ENCODE measurements at places on chromosomes 5 and 9. TPM values are rescaled to one million over a fixed set of nuclear protein-coding genes. Genes with fewer than 3 reads are reported as not detected.

- DNase-seq = no peak
These were observed 319.2 kb downstream of the IRX2 start for GRCh38 chr5:2432076-2432920.

- DNase-seq = peak; percentile 37
These were observed 195.8 kb downstream of the CACNA1B start for GRCh38 chr9:138073408-138073807.

The TMOD1 gene
- not detected for total RNA-seq

DNA sequence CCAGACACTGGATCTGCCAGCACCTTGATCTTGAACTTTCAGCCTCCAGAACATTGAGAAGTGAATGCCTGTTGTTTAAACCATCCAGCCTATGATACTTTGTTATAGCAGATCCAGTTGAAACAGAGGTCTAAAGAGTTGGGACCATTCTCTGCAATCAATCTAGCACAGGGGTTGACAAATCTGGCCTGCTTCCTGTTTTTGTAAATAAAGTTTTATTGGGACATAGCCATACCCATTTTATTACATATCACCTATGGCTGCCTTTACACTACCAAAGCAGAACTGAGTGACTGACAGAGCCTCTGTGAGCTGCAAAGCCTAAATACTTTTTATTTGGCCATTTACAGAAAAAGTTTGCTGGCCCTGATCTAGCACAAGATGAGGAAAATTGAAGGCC is 62.0 kb downstream of the BARX1 start:
- no peak for DNase-seq

GRCh38 chr9:94843134-94843533 is 116.6 kb downstream of the AOPEP start:
- DNase-seq = no peak

- no peak for DNase-seq
These were observed 267.5 kb downstream of the NR3C1 start for GRCh38 chr5:143135832-143136551.

DNA sequence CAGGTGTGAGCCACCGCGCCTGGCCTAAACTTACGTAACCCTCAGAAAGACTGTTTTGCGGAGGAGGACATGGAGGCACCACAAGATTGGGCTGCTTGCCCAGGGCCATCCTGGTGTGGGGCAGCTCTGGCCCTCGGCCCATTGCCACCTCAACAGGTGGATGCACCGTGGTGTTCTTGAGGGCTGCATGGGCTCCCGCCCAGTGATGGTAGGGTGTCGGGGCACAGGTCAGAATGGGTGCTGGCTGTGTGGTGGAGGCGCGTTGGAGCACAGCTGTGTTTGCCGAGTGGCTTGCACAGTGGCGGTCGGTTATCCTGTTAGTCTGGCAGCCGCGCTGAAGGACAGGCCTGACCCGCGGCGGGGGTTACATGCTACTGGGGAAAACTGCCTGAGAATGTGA is 196.9 kb downstream of the CACNA1B start:
- no peak for DNase-seq

DNA sequence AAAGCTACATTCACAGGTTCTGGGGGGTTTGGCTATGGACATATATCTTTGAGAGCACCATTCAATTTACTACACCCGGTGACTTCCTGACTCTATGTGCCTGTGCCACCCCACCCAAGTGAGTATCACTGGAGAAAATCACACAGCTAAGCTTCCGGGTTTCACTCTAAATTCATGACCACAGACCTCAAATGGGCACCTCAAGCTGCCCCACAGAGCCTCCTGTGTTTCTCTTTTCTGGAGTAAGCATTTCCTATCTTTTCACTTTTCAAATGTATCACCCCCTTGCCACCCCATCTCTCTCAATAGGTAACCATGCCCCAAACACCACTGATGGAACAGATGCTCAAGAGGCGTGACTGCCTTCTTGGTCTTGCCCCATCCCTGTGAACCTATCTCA is 49.2 kb upstream of the NEK6 start:
- DNase-seq = no peak

DNA sequence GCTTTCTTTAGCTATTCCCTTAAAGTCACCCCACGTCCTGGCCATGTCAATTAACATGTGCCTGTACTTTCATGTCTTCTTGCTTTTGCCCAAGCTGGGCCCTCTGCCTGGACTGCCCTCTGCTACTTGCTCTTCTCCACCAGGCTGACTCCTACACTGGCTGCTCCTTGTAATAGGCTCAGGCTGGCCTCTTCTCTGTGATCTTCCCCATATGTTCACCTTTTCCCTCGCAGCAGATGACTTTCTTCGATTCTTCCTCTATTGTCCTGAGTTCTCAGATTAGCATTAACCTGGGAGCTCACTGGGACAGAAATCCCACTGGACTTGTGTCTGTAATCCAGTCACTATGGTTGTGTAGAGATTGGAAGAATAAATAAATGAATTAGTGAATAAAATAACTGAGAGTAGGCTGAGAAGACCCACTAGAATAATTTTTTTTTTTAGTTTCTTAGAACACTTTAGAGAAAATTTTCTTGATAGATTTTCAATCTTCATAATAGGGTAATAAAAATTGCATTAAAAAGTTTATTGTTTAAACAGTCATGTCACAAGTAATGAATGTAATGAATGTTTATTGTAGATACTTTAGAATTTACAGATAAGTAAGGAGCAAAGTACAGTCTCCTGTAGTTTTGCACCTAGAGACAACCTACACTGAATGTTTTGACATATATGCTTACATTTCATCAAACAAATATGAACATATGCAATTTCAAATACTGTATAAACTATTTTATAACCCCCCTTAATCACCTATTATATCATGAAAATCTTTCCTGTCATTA is 47.4 kb upstream of the TNFSF15 start:
- DNase-seq = no peak

The AHRR gene
- total RNA-seq = 17.8 TPM

DNA sequence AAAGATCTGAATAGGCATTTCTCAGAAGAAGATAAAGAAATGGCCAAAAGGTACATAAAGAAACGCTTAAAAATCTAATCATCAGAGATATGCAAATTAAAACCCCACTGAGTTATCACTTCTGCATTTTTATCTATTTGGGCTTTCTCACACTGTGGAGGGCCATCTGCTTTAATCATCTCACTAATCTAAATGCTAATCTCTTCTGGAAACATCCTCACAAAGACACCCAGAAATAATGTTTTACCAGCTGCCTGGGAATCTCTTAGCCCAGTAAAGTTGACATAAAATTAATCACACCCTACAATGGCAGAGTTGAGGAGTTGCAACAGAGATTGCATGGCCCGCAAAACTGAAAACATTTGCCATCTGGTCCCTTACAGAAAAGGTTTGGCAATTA is 407.9 kb upstream of the CYLC2 start:
- no peak for DNase-seq

Measured in SJSA1 (cell line).